Type B pancreatic cell (in vitro differentiated cells): ENCODE measurements at places on chromosomes 3 and 15. TPM values are rescaled to one million over a fixed set of nuclear protein-coding genes. Genes with fewer than 3 reads are reported as not detected.

Gene IQCF5
- not detected in 2 replicates for total RNA-seq

Gene ACKR4
- 0.29 and 1.9 TPM in 2 replicates for total RNA-seq

- no peak for DNase-seq
- peaks cover 7% of the 10 kb centered on the region for H3K27me3 ChIP-seq
- H3K36me3 ChIP-seq, result no peaks in the 10 kb centered on the region
- no peaks in the 10 kb centered on the region for H3K4me1 ChIP-seq
- no peak overlapping the region for H3K27ac ChIP-seq
- H3K4me3 ChIP-seq, result no peak overlapping the region
These were observed 86.1 kb upstream of the NTRK3 start for GRCh38 chr15:88342666-88343065.

DNA sequence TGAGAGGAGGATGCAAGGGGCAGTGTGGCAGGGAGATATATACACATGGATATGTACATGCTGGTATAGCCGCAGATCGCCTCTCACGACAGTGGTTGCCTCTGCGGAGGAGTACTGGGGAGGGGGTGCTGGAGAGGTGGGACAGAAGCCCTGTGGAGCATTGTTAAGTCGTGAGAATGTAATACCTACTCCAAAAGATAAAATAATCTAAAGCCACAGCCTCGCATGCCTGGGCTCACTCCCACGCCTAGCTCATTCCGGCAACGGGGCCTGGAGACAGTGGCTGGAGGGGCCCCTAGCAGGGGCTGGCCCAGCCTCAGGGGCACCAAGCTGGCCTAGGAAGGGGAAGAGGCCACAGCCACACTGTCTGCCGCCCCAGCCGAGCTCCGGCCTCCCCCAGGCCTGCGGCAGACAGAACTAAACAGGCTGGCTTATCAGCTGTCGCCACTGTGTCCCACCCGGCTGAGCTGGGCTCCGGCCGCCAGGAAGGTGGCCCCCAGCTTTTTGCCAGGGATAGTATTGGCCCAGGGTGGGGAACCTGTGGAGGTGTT lies 65.1 kb upstream of the LCTL start:
- peaks cover 54% of the 10 kb centered on the region for H3K4me1 ChIP-seq
- peak overlapping the region; percentile 55 for H3K4me3 ChIP-seq
- no peak for DNase-seq
- H3K27ac ChIP-seq, result peak overlapping the region; percentile 88

DNA sequence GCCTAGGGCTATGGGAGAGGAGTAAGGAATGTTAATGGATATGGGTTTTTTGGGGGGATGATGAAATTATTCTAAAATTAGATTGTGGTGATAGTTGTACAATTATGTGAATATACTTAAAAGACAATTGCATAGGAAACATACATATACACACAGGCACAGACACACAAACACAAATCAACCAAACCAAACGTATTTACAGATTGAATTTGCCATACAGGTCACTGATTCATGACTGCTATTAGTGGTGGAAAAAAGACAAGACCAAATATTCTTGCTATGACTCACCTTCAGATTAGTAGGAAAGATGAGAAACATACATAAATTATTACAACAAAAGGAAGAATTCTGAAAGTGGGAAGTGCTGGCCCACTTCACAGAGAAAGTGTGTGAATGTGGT lies 85.3 kb downstream of the C3orf38 start:
- no peaks in the 10 kb centered on the region for H3K27me3 ChIP-seq
- H3K4me3 ChIP-seq, result no peak overlapping the region
- no peaks in the 10 kb centered on the region for H3K4me1 ChIP-seq
- no peaks in the 10 kb centered on the region for H3K36me3 ChIP-seq
- no peak for DNase-seq

GRCh38 chr3:30135190-30135589 lies 471.2 kb upstream of the TGFBR2 start:
- H3K36me3 ChIP-seq, result no peaks in the 10 kb centered on the region
- H3K27me3 ChIP-seq, result no peaks in the 10 kb centered on the region
- no peak overlapping the region for H3K27ac ChIP-seq

GRCh38 chr3:64760258-64760657 lies 72.5 kb upstream of the ADAMTS9 start:
- no peaks in the 10 kb centered on the region for H3K36me3 ChIP-seq
- no peak overlapping the region for H3K27ac ChIP-seq
- H3K4me3 ChIP-seq, result no peak overlapping the region
- no peaks in the 10 kb centered on the region for H3K27me3 ChIP-seq
